NCI-H446 treated with DMSO at 0.1 percent for 48 hours (cell line): ENCODE measurements at places on chromosomes 3 and 15.

DNA sequence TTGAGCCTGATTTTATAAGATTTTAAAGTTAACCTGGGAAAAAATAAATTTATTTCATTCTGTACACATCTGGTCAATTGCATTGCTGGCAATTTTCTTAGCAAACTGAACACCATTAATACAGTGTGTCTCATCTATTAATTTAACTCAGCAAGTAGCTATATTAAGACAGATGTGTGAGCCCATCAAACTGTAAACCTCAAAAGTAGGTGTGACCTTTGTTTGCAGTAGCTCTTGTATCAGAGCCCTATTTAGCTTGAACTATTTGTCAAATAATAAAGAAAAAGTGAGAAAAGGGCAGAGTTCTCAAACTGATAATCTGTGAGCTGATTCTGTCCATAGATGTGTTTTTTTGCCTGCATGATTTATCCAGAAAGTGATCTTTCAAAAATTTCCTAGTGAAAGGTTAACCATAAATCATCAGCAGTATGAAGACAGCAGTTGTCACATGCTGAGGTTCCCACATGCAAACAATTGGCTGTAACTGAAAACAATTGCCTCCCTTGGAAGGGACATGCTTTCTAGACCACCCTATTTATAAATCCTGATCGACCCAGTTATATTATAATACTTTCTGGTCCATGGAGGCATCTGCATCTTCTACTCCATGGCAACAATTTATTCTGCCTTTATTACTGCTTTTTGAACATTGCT lies 646.5 kb downstream of the NSUN3 start:
- DNase-seq = no peak

- no peak for DNase-seq
Measured at GRCh38 chr3:99902091-99902490, 84.4 kb downstream of the CMSS1 start.

GRCh38 chr3:127889461-127889863 lies 25.6 kb upstream of the KBTBD12 start:
- no peak for DNase-seq

- no peak for DNase-seq
Measured at GRCh38 chr3:64163019-64163754, 62.1 kb downstream of the PRICKLE2 start.

GRCh38 chr15:68518785-68519430 lies 59.9 kb upstream of the CORO2B start:
- DNase-seq = no peak

- no peak for DNase-seq
Measured at GRCh38 chr3:140470211-140470610, 207.7 kb upstream of the TRIM42 start.

DNA sequence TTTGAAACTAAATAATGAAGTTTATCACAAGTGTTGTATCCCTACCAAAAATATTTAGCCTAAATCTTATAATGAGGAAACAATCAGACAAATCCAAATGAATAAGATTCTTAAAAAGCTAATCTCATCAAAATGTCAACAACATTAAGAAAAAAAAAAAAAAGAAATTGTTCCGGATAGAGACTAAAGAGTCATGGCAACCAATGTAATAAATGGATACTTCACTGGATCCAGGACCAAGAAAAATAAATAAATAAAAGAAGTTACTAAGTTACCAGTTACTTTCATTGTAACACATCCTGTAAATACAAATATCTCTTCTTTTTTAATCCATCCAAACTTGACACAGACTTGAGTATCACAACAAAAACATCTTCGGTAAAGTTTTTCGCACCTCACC lies 607 bp downstream of the MRPL47 start:
- no peak for DNase-seq
